GM12892 (cell line): ENCODE measurements at places on chromosomes 3 and 15.

DNA sequence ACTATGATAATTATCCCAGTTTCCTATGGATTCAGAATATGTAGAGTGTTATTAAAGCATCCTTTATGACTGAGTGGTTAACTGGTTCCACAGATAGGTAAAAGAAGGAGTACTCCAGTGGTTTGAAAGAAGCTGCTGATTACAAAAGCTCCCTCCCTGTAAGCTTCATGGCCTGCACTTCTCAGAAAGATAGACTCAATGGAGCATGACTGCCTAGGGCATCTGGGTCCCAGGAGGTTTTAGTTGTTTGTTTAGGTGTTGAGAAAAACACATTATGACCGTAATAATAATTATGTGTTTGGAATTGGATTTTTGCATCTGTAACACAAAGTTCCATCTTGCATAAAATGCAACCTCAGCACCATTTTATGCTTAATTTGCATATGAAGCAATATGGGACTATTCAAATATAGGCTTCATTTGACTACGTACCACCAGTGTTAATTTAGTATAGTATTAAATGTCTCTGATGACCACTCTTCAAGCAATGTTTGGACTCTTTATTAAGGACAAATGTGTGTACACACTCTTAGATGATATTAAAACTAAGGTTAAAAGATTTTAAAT lies 121.1 kb downstream of the ROBO2 start:
- no peak for DNase-seq

GRCh38 chr3:119357190-119357589 lies 63.0 kb downstream of the ARHGAP31 start:
- DNase-seq = no peak

GRCh38 chr15:25022233-25022632 lies 67.4 kb downstream of the SNRPN start:
- no peak for DNase-seq

- no peak for DNase-seq
Observed at GRCh38 chr3:189404797-189405484, 226.2 kb upstream of the TP63 start.

GRCh38 chr15:67613211-67613610 lies 70.7 kb downstream of the MAP2K5 start:
- no peak for DNase-seq
